ENCODE measurements at places on chromosomes 7 and 10. TPM values are rescaled to one million over a fixed set of nuclear protein-coding genes. Genes with fewer than 3 reads are reported as not detected.

FGFBP3 gene
- total RNA-seq, result 1.4 TPM

UPK3B gene
- total RNA-seq, result 1.7 TPM

PBLD gene
- total RNA-seq, result 2.3 TPM

SPDYE2B gene
- not detected for total RNA-seq

KCNMA1 gene
- total RNA-seq, result 6.9 TPM

CALHM1 gene
- total RNA-seq, result not detected

CALCR gene
- total RNA-seq, result 0.10 TPM

TMEM213 gene
- 13.3 TPM for total RNA-seq

PLA2G12B gene
- not detected for total RNA-seq

DNA sequence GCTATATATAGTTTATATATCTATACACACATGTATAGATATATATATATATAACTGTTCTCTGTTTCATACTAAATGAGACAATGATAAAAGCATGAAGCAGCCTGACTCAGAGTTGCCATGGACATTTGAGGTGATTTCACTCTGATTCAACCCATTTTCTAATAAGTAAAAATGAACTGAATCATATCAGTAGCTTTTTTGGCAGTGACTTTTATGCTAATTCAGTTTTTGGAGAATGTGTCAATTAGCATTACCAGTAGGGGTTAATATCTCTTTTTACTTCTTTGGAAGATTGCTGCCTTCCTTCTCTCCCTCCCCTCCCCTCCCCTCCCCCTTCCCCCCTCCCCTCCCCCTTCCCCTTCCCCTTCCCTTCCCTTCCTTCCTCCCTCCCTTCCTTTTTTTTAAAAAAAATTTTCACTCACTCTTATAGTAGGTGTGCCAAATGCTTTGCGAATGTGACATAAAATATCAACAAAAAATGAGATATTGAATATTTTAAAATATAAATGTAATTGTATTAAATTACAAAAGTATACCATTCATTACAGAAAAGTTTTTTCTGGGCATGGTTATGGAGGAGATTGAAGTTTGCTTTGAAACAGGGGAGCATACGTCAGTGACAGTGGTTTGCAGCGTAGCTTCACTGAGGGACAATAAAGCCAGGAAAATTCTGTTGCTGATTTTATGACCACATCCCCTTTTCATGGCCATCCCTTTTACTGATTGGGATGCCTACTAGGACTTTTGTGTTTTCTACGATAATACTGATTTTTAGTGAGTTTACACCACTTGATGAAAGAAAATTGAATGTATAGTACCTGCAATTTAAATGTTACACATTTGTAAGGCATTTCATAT lies 64.0 kb upstream of the KLF6 start:
- DNase-seq, result no peak

DNA sequence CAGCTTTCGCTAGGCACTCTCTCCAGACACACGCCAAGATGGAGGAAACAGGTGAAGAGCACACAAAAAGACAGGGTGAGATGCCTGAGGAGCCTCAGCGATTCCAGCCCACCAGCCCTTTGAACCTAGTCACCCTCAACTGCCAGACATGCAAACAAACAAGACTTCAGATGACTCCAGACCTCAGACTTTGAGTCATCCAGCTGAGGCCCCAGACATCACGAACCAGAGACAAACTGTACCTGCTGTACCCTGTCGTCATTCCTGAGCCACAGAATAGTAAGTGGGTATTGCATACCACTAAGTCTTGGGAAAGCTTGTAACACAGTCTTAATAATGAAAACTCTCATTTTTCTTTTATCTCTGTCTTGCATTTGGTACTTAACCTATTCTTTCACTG lies 126.6 kb upstream of the LSM8 start:
- DNase-seq, result no peak

GRCh38 chr10:59585046-59585700 lies 124.5 kb downstream of the SLC16A9 start:
- no peak for DNase-seq

DNA sequence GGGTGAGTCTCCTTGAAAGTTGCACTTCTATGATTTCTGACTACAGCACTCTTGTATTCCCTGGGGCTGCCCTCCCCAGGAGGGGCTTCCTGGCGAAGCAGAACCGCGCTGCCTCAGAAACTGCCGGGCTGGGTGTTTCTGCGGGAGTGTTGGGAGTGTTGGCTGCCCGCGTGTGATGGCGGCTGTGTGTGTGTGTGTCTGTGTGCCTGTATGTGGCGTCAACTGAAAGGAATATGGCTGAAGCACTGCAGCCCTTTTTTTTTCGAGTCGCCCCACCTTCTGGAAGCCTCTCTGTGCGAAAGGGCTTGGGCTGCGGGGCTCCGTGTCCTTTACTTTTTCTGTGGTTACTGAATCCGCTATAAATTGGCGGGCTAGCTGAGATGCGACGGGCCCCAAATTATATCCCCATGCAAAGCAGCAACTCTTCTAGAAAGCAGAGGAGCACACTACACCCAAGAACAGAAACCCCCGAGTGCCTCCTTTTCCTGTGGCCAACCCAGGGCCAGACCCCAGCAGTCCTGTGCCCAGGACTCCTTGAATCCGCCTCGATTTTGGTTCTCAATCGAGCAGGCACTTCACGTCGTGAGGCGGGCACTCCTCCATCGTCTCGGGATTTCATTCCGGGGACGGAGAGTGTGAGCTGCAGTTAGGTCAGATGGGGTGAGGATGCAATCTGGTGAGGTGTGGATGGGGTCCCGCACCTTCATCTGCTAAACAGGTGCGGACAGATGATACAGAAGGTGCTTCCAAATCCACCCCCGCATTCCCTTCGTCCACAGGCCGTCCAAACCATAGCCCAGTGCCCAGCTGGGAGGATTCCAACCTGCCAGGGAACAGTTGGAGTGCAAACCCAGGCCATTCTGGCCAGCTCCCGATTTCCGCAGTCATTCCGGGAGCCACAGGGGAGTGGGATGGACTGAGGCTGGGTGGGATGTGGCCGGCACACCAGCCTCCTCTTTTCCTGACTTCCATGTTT lies 22.5 kb upstream of the ZNF273 start:
- peak; percentile 78 for DNase-seq

GRCh38 chr7:127391591-127392181 lies 822 bp downstream of the ZNF800 start:
- no peak for DNase-seq

GRCh38 chr7:123771256-123771655 lies 22.5 kb upstream of the WASL start:
- no peak for DNase-seq

DNA sequence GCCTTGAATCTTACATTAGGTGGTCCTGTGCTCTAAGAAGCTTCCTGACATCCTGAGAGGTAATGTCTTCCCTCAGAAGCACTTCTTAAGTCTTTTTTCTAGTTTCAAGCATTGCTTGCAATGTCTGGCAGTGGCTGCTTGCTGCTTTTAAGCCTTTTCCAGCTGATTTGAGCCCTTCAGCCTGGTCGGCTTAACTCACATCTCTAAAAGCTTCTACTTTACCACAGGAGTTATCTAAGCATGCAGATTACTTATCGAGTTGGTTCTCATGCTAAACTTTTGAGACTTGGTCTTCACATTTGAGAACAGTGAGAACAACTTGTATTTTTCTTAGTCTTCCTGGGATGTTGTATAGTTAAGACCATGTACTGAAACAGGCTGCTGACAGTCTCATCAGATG lies 3.9 kb downstream of the LRMDA start:
- DNase-seq, result no peak

GRCh38 chr10:97743169-97743943 lies 6.4 kb downstream of the ZFYVE27 start:
- DNase-seq, result no peak

- DNase-seq, result no peak
These were observed 93.6 kb downstream of the CACNB2 start for GRCh38 chr10:18233775-18234174.

- no peak for DNase-seq
These were observed 69.9 kb upstream of the SH2B2 start for GRCh38 chr7:102216573-102217314.

DNA sequence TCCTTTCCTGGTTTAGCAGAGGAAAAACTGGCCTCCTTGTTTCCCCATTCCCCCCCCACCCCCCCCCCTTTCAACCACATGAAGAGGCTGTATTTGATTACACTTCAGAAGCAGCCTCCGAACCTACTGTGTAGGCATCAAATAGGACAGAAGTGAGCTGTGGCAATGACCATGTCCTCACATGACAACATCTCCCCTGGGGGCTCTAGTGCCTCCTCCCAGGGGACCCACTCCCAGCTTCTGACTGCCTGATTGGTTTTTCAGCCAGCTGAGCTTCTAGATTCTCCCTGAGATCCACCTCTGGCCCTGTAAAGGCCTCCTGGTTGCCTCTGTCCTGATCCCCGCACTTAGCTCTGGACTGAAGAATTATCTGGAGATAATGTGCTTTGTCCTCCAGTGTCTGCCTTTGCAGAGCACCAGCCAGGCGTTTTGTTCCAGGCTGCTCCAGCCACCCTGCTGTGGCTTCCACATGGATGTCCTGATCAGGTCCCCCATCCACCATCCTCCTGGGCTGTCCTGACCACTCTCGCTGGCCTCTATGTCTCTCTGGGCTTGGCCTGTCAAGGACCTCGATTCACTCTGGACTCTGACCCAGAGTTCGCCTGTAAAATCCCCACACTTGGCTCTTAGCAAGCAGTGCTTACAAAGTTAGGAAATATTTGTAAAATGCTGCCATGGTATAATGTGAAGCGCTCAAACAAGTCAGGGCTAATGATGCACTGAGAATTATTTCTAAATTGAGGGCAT lies 42.4 kb upstream of the TOMM7 start:
- no peak for DNase-seq

DNA sequence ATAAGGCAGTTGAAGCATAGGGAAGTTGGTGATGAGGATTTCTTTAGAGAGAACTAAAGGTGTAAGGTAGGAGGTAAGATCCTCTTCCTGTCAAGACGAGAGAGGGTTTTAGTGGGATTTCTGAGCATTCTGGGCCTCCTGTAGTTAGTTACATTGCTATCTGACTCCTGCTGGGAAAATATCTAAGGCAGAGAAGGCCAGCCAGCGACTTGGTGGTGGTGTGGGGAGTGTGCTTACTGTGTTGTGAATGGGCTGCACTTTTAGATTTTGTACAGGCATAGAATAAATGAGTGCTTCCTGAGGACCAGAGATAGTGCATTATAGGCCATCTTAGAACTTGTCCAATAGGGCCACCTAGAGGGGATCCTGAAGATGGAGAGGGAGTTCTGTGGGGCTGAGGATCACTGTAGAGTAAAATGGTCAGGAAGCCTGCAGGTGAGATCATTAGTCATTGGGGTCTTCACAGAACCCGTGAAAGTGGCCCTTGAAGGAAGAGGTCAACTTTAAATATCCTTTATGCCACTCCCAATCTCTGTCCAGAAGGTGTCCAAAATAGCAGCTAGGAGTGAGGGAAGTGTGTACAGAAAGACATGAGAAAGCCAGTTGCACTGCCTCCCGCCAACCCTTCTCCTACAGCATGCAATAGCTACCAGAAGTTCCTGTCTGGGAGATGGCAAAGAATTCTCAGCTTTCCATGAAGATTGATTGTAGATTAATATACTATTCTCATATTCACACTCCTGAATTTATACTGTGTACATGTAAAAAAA lies 266.6 kb downstream of the POLR1F start:
- DNase-seq, result no peak

DNA sequence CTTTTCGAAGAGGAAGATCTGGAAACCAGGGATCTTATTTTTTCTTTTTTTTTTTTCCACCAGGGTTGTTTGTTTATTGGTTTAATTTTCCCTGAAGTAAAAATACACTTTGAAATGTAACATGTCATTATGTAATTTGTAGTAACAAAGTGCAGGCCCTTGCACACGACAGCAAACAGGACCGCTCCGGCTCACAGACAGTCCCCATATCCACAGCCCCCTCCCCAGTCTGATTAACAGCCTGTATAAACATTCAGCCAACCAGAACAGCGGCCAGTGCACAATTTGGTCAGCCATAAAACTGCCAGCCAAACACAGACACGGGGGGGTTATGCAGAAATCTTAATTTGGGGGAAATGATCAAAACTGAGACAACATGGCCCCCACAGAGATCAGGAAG lies 431.6 kb upstream of the NPVF start:
- DNase-seq, result no peak

GRCh38 chr10:43782814-43783213 lies 134.1 kb upstream of the ZNF32 start:
- no peak for DNase-seq
